ENCODE measurements at places on chromosomes 13 and 19.

- peak; percentile 49 for DNase-seq
Observed at GRCh38 chr13:28754698-28755545, 36.2 kb upstream of the SLC46A3 start.

DNA sequence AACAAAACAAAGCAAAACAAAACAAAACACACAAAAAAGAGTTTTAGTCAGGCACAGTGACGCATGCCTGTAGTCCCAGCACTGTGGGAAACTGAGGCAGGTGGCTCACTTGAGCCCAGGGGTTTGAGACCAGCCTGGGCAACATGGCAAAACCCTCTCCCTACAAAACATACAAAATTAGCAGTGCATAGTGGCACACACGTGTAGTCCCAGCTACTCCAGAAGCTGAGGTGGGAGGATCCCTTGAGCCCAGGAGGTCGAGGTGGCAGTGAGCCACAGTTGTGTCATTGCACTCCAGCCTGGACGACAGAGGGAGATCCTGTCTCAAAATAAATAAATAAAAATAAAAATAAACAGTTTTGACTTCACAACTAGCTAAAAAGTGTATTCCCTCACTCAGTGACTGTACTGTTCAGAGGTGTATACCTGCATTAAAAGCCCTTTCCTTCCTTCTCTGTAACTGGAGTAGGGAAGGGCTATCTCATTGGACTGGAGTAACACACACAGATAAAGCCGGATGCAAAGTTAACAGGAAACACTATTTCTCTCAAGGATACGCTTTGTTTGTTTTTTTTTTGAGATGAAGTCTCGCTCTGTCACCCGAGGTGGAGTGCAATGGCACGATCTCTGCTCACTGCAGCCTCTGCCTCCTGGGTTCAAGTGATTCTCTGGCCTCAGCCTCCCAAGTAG is 3.7 kb upstream of the BAX start:
- DNase-seq = no peak

- DNase-seq = peak; percentile 37
Observed at GRCh38 chr19:14477418-14478112, 2.4 kb upstream of the PTGER1 start.

DNA sequence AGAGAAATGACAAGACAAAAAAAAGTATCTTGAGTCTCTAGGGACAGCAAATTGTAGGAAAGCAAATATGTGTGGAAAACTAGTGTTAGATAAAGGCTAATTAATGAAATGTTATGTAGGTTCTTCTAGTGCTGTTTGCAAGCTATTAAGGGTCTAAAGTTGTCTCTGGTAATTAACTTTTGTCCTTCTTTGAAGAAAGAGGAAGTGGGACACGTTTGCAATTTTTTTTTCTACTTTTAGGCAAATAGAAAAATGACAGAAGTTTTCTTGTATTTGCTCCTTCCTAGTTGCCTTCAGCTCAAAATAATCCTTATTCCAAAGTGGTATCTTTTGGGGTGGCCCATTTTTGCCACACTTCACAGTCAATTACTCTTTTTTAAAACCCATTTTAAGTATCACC is 1877.7 kb upstream of the PRR20A start:
- DNase-seq = no peak

- DNase-seq = no peak
Observed at GRCh38 chr19:35497406-35497805, 7.1 kb upstream of the KRTDAP start.

DNA sequence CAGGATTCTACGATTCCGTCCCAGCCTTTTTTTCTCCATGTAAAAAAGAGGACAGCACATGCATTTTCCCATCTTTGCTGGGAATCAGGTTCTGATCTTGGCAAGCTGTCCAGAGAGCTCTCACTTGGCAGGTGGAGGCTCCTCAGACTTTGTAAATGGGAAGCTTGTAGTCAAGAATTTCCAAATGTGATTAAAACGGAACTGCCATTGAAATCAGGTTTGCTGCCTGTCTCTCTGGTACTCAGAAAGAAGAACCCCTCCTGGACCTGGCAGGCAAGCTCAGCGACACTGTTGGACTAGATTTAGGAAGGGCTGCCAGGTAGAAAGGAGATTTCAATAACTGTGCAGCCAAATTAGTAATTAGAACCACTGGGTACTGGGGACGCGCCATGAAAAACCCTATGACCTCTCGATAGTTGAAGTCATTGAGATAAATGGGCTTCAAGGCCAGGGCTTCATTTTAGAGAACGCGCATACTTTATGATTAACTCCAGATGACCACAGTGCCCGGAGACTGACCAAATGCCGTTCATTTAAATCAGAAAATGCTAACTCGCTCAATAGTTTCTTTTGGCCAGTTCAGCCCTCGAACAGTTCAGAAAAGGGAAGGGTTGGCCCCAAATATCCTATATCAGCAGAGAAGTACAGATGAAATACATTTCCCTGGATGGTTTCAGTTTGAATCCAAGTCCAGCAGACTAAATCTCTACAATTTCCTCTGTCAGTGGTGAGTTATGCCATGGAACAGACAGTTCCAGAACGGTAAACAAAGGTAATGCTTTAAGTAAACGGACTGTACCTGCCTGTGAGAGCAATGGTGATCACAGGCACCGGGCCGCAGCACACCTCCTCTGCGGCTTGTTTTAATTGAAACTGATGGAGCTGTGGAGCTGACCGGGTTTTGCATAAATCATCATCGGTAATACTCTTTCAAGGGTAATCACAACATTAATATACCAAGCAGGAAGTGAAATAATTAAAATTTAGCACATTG is 517.4 kb downstream of the RFC3 start:
- no peak for DNase-seq

DNA sequence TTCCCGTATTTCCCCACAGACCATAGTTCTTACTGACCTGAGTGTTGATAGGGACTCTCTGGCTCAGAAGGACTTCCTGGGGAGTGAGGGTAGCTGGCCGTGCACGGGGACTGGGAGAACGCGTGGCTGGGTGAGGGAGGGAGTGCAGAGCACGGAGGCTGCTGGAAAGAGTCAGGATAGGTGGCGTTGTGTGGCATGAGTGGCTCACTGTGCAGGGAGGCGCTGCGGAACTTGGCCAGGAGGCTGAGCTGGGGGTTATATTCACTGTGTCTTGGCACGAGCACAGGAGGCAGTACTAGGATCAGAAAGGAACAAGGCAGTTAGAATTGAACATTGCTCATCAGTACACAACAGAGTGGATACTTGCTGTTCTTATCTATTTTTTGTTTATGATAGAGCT is 47.4 kb downstream of the SMAD9 start:
- DNase-seq = peak; percentile 44

DNA sequence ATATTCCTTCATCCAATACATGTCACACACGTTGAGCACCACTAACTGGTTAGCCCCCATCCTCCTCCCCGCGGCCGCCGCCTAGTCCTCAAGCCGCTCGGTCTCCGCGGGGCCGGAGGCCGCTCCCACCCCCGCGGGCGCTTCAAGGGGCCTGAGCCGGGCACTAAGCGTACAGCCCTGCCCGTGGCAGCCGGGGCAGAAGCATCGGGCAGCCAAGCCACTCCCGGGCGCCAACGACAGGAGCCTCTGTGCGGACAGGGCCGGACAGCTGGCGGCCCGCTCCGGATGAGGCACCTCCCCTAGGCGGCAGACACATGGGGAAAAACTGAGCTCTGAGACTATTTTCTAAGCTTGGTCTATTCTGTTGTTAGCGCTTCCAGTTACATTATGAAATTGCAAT is 2.8 kb upstream of the ZNF543 start:
- peak; percentile 42 for DNase-seq

- no peak for DNase-seq
Observed at GRCh38 chr19:4260613-4261191, 13.8 kb downstream of the YJU2 start.

DNA sequence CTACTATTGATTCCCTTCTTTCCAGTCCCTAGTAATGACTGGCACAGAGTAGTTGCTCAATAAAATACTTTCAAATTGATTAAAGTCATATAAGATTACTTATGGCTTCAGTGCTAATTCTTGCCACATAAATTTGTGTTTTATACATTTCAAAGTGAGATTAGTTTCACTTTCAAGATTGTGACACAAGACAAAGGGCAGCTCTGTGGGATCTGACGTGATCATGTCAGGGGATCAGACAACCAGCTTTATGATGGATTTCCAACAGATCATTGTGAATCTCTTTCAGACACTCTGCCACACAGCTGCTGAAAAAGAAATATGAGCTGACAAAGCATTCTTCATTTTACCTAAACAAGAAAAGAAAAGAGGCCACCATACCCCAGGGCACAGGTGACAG is 73.4 kb upstream of the POMP start:
- DNase-seq = no peak

DNA sequence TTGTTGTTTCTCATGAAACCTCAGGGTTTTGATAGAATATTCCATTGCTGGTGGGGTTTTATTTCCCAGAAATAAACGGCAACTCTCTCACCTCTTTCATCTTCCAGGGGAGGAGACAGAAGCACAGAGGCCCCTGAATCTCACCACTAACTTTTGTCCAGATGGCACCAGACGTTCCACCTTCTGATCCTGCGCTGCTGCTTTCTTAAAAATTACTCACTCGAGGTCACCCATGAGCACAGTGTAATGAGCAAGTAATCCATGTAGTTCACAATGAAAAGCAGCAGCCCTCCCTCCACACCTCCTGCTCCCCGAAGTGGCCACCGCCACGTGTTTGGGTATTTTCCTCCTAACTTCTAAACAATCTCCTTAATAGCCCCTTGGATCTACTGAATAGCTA is 51.3 kb downstream of the TEX29 start:
- no peak for DNase-seq

DNA sequence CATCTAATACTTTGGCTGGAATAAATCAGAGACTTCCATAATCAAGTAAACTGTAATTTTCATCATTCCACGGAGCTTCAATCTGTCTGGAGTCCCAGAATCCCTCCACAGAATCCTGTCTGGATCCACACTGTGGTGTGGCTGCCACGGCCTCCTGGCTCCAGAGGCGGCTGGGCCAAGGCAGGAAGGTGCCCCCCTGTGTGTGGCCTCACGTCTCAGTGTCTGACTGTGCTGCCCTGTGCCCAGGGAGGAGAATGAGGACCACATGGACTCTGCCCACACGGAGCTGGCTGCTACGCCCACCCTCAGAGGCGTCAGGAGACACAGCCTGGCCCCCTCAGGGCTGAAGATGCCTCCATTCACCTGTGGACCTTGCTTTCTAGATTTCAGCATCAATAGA is 12.2 kb upstream of the ZNF135 start:
- DNase-seq = no peak

DNA sequence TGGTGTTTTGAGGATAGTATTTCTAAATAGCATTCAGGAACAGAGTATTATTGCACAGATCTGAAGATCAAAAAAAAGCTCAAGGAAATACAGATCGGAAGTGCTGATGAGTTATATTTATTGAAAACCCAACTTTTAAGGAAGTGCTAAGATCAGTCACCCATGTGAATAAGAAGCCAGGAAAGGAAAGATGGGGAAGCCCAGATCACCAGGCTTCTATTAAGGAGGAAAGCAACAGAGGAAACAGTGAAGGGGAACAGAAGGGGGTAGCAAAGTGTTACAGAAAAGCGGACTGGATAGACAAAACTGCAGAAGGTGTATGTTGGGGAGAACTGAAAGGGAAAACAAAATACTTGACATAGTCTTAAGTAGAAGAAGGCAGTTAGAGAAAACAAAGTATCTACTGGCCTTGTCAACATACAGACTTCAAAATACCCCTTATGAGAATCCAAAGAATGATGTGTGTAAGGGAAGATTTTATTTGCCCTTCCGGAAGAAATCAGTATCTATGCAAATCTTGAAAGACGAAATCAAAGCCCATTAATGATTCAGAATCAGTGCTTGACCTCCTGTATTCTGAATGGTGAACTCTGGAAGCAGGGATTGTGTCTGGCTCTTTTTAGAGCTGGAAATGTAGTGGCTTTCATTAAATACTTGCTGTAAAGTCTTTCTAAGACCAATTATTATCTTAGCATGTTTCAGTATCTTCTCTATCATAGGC is 12.1 kb downstream of the UFM1 start:
- no peak for DNase-seq

Data from left ventricle myocardium superior (tissue), 1 donor.